CD4-positive, alpha-beta T cell treated with Interleukin-15 for 4 hours (primary cell): ENCODE measurements at places on chromosomes 7 and 10.

DNA sequence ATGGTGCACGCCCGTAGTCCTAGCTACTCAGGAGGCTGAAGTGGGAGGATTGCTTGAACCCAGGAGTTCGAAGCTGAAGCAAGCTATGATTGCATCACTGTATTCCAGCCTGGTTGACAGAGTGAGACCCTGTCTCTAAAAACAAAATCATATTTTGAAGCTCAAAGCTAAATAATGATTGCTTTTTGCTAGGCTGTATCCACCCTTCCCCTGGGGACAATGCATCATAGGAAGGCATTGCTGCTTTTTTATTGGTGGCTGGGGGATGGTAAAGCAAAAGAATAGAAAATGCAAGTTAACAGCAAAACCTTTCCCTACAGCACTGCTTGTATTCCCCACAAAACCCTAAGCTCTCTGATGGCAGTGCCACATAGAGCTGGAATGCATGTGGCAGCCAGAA is 107.5 kb upstream of the WAC start:
- DNase-seq: no peak

DNA sequence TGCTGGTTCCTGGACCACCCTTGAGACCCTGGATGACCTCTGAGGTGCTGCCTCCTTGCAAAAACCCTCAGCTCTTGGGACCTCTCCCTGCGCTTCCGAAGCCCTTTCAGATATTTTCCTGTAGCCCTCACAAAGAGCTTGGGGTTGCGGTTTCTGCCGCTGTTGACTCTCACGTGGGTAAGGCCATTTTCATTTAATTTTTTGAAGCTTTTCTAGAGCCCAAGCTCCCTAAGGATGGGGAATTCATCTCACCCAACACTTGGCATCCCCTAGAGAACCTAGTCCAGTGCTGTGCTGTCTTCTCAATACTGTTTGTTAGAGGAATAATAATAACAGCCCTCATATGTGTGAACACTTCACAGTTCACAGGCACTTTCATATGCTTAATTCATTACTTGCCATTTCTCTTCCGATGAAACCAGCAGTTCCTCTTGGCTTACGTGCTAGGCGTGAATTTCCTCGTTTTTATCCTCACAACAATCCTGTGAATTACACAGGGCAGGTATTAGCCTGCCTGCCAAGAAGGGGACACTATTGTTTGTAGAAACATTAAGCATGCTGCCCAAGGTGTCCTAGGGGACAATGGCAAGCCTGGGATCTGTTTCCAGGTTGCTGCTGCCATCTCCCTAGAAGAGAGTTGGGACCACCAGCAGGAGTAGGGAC is 71.6 kb upstream of the CTBP2 start:
- DNase-seq: no peak

DNA sequence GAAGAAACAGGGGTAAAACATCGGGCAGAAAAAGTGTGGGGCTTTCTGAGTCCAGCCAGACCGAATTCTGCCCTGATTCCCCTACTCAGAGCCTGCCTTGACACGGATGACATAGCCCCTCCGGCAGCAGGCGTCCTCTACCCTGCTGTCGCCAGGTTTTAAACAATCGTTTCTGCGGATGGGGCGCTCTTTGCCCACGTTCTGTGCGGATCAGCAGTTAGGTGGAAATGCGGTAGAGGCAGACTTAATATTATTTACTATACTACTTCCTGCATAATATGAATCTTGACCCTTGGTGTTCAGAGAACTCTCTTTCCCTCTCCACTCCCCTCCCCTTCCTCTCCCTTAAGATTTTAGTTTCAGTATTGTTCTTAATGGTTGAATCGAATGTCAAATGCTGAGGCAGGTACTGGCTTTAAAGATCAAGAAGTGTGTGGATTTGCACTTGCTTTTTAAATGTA is 2.4 kb downstream of the GATA3 start:
- DNase-seq: peak; percentile 69

GRCh38 chr7:105776068-105776790 is 100.2 kb downstream of the ATXN7L1 start:
- no peak for DNase-seq

GRCh38 chr7:69187824-69188333 is 410.4 kb upstream of the AUTS2 start:
- no peak for DNase-seq

- no peak for DNase-seq
Measured at GRCh38 chr10:115974351-115974750, 298.7 kb downstream of the GFRA1 start.

DNA sequence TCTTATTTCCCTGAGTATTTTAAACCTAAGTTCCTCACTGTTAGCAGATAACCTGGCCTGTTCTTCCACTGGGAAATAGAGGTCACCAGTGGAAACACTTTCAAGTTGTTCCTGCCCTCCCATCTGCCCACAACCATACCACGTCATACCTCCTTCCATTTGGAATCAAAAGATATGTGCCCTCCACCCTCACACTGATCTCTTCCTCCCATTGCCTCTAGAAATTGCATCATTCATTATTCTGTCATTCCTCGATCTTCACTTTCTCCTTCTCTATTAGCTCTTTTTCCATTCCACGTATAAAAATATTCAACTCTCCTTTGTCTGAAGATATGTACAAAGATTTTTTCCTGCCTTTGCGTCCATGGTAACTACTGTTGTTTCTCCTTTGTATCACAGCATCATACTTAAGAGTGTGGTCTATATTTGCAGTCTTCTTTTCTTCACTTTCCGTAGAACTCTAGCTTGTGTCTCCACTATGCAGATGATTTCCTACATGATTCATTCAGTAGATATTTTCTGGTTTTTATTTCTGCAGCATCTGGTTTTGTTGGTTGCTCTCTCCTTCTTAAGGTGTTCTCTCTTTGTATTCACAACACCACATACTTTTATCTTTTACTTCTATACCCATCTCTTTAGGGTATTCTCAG is 312.3 kb downstream of the REEP3 start:
- DNase-seq: no peak

DNA sequence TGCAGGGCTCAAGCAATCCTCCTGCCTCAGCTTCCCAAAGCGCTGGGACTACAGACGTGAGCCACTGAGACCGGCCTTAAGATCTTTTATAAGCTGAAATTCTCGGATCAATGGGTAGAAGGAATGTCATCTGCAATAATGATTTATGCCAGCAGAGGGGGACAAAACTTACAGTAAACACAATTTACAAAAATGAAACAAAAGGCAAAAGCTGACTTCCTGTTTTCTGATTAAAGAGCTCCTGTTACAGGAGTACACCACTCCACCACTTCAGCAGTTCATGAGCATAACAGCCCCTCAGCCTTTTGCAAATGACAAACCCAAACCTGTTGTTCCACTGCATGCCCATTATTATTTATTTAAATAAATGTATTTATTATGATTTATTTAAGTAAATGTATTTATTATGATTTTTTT is 88.5 kb upstream of the ATP6V0A4 start:
- DNase-seq: peak; percentile 80

DNA sequence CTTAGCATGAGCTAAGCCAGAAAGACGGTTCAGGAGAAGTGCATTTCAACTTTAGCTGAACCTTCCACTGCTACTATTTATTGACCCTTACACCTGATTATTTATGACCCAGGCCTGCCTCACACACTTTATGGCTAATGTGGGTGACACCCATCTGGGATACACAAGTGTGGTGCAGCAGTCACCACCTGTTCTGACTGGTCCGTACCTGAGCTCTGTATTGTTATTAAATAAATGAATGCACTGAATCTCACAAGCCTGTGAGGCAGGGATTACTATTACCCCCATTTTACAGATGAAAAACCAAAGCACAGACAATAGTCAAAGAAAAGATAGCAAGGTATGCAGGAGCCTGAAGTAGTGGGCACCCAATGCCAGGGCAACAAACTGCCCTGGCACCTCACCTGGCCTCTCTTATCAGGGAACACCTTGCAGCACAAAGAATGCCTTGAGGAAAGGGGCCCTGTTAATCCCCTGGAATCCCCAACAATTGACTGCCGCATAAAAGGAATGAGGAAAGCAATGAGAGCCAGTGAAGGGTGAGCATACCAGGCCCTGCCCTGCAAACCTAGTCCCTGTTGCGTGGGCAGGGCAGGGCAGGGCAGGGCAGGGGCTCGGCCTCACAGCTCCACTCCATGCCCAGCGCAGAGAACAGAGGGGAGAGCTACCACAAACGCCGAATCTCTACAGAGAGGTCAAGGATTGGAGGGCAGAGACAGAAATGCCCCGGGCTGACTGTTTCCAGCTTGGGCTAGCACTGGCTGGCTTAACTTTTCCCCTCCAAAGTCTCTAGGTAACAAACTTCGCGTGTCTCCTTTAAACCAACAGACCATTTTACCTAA is 1.3 kb downstream of the ANXA11 start:
- DNase-seq: no peak

GRCh38 chr7:158274996-158275395 is 312.6 kb downstream of the PTPRN2 start:
- DNase-seq: no peak

- DNase-seq: no peak
Measured at GRCh38 chr7:128021366-128021765, 9.9 kb downstream of the LRRC4 start.

GRCh38 chr10:91607646-91608403 is 25.0 kb downstream of the PPP1R3C start:
- DNase-seq: no peak

GRCh38 chr7:135744938-135745702 is 3.5 kb downstream of the FAM180A start:
- DNase-seq: no peak

DNA sequence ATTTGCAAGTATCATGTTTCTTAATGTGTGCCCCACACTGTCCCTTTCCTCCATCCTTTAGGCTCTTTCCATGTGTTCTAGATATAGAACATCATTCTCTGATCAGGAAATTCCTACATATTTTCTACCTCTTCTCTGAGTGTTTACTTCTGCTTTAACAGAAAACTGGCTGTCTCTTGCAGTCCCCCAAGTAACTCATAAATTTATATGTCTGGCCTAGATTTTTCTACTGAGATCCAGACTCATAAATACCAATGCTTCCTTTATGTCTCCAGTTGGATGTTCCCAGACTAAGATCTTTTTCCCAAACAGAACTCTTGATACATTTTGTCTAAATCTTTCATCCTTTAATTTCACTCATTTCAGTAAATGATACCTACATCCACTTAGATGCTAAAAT is 181.8 kb downstream of the CDK14 start:
- no peak for DNase-seq

DNA sequence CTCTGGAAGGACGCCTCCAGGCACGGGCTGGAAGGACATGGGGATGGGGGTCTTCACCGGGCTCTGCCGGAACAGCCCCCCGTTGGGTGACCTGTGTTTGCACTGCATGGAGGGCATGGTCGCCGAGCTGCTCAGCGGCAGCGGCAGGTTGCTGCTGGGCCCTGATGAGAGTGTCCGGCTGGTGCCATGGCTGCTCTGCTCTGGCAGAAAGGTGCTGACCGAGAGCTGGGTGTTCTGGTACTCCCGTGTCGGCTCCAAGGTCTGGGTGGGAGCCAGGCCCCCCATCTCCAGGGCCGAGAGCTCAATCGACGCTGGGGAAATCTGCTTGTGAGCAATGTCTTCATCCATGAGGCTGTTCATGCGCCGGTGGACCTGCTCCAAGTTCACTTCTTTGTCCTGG is 764.3 kb downstream of the GRID1 start:
- no peak for DNase-seq

GRCh38 chr10:102227050-102227449 is 951 bp downstream of the ELOVL3 start:
- DNase-seq: no peak

DNA sequence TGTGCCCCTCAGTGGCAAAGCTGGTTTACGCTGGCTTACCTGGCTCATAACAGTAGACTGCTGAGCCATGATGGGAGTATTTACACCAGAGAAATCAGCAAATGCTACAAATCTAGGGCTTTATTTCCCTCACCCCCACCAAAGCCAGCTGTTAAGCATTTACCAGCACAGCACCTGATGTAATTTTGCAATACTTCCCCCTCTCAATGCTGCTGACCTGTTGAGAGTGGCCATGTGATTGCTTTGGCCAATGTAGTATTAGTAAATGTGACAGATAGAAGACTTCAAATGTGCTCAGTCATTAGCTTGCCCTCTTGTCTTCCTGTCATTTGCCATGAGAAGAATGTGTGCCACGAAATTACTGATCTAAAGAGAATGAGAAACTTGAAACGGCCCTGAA is 46.6 kb downstream of the HERPUD2 start:
- no peak for DNase-seq

GRCh38 chr7:35415411-35415822 is 161.5 kb upstream of the TBX20 start:
- no peak for DNase-seq

- no peak for DNase-seq
Measured at GRCh38 chr7:155603205-155603857, 41.1 kb upstream of the RBM33 start.

DNA sequence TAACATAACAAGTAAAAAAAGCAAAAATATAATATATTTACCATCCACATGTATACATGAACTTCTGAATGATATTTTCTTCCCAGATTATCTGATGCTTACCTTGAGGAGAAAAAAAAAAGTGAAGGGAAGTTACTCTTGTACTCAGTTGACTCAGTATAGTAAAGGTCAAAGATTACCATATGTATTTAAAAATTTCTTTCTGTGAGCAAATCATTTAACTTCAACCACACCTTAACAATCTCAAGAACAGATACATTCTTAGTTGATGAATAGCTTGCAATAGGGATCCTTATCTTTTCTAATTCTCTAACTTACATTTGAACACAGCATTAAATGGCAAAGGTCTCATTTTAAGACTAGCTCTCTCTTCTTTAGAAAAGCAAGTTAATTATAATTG is 29.8 kb downstream of the PRR15 start:
- DNase-seq: no peak
